ELR (cell line): ENCODE measurements at places on chromosomes 4 and X.
A peak's percentile ranks its signal among the peaks of the same experiment; 100 is the strongest.

DNA sequence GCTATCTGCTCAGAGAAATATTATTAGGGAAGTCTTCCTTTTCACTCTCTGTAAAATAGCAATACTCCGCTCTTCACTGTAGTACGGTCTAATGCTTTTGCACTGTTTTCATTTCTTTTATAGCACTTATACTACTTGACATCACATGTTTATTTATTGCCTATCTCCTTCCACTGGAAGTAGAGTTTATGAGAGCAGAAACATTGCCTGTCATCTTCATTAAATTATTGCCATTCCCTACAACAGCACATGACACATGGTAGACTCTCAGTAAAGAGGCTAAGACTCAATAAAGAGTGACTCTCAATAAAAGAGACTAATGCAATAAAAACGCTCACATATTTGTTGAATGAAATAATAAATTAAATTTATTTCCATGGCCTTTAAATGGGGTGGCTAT, 241.3 kb upstream of the MAGEC2 start:
- DNase-seq, result no peak

DNA sequence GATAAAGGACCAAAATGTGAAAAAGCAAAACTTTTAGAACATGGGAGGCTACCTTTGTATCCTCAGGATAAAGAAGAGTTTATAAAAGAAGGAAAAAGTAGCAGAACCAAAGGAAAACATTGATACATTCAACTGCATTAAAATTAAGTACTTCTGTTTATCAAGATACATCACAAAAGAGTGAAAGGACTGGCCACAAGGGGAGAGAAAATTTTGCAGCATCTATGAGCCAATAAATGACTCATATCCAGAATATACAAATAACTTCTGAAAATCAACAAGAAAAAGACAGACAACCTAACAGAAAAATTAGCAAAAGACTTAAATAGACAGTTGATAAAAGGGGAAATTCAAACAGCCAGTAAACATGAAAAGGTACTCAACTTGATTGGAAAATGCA, 177.1 kb downstream of the RBMX2 start:
- peak; percentile 16 for DNase-seq

- DNase-seq, result no peak
Measured at GRCh38 chr4:8128100-8128856, 30.3 kb downstream of the ABLIM2 start.

GRCh38 chrX:22577181-22577580, 304.5 kb downstream of the CBLL2 start:
- peak; percentile 76 for DNase-seq

DNA sequence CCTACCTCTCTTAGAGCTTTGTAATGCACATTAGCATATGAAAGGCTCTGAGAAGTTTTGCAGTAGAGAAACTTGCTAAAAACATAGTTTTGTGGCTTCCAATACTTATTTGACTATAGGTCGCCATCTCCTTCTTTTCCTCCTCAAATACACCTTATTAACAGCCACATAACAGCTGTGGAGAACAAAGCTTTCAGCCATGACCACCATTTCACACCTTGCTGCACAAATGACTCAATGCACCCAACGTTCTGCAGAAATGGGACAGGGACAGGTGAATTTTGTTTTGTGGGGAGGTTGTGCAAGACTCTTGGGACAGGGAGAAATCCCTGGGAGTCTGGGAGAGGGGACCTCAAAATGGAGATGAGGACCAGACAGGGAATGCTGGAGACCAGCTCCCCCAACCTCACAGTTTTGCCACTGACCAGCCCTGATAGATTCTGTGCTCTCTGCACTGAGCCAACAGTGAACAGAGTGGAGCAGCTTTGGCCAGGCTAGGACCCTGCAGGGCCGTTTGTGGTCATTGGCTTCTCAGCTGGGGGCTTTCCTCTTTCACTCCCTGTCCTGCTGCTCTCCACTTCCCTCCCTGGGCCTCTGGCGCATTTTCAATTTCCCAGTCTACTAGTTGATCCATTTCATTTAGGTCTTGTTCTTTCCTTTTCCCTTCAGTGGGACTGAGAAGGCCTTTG, 16.6 kb downstream of the FRMPD3 start:
- no peak for DNase-seq

GRCh38 chr4:138761638-138762220, 253.9 kb upstream of the NOCT start:
- no peak for DNase-seq

GRCh38 chr4:52645300-52645699, 13.8 kb downstream of the USP46 start:
- no peak for DNase-seq

GRCh38 chr4:170009291-170009690, 16.9 kb downstream of the MFAP3L start:
- no peak for DNase-seq

DNA sequence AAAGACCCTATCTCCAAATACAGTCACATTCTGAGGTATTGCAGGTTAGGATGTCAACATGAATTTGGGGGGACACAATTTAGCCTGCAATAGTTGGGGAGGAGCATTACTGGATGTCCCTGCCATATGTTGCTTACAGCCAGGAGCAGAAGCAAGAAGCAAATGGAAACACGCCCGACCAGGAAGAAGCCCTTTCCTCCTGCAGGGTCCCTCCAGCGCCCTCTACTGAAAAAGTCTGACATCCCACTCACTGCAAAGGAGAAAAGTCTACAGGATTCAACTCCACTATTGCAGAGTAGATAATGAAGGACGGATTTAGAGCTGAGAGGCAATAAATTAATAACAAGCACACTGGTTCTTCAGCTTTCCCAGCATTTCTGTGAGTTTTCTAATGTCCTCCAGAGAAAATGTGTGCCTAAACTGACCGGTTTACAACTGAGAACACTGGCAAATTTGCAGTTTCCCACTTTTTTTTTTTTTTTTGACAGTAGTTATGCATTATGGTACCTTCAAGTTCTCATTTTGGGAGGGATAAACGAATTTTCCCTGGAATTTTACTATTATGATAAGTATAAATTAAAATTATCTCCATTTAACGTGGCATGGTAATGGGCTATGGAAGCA, 31.7 kb downstream of the COQ2 start:
- peak; percentile 73 for DNase-seq

GRCh38 chr4:126081336-126081735, 766.6 kb downstream of the FAT4 start:
- DNase-seq, result no peak

- no peak for DNase-seq
Measured at GRCh38 chr4:53060278-53060677, 198.2 kb downstream of the RASL11B start.

- peak; percentile 20 for DNase-seq
Measured at GRCh38 chr4:87032884-87033533, 98.2 kb downstream of the AFF1 start.

DNA sequence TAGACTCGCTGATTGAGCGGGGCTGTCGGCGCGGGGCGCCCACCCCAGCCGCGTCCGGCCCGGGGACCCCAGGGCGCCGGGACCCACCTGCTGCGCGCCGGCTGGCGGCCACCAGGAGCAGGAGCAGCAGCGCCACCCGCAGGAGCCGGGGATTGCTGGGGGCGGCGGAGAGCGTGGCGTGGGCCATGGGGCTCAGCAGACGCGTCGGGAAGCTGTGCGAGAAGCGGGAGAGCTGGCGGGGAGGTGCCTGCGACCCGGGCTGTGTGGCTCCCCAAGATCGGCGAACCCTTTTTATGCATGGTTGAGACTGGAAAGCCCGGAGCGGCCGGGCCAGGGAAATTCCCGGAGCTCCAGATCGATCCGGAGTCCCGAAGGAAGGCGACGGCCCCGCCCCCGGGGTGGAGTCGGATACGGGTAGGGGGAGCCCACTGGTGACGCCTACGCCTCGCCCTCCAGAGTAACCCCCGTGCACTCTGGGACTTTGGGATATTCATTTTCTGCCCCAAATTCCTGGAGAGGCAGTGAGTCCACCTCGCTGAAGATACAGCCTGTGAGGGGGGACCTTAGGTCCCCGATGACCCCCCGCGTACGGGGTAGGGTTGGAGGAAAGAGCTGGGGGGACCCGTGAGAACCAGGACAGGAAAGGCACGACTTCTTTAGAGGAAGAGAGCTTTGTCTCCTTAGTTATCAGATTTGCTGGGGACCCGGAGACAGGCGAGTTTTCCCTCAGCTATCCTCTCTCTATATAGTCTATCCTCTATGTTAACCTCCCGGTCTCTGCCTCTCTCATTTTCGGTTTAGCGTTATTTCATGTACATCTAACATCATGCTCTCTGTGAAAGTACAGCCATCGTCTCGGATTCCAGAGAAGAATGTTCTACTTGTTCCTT, at the start of gene CXCL3:
CXCL3 (minus strand) TSS at position 265 of the 890 bp plus-strand sequence; CDS start at position 187, 78 bp downstream.
- DNase-seq, result peak; percentile 84

DNA sequence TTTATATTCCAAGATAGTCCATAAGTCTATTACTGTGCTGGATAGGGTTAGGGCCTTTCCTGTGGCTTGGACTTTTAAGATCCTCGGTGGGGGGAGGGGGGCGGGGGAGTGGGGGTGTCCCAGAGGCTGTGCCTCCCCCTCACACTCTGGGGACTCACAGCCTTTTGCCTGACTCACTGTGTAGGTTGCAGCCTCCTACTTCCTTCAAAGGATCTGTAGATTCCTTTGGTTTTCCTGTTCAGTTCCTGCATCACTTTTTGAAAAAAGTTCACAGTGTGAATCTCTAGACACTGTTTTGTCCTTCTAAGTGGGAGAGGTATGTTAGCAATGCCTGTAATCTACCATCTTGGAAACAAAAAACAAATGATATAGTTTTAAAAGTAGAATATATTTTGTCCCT, 999.9 kb downstream of the GLUD2 start:
- no peak for DNase-seq

DNA sequence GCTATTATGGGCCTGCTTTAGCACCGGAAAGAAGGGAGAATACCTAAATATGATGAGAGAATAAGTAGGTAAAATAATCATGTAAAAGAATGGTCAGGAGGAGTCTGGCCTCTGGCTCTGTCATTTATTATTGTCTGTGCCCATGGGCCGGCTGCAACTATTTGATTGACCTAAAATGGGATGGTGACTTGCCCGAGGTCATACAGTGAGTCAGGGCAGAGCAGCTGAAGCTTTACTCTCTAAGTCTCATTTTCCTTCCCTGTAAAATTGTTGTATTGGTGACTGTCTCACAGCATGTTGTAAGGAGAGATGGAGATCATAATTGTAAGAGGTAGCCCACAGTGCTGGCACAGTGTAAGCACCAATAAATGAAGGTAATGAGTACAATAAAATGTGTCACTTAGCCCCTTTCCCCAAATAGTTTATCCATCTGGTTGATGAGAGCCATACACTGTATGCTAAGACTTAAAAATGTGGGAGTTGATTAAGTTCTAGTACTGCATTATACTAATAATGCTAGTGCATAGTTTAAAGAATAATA, 39.6 kb downstream of the RUFY3 start:
- DNase-seq, result peak; percentile 37

- DNase-seq, result no peak
Measured at GRCh38 chrX:5117816-5118215, 1110.9 kb downstream of the NLGN4X start.

- DNase-seq, result peak; percentile 85
Measured at GRCh38 chr4:180695851-180696250, 1547.4 kb upstream of the TENM3 start.

GRCh38 chr4:53075162-53075785, 213.2 kb downstream of the RASL11B start:
- no peak for DNase-seq

DNA sequence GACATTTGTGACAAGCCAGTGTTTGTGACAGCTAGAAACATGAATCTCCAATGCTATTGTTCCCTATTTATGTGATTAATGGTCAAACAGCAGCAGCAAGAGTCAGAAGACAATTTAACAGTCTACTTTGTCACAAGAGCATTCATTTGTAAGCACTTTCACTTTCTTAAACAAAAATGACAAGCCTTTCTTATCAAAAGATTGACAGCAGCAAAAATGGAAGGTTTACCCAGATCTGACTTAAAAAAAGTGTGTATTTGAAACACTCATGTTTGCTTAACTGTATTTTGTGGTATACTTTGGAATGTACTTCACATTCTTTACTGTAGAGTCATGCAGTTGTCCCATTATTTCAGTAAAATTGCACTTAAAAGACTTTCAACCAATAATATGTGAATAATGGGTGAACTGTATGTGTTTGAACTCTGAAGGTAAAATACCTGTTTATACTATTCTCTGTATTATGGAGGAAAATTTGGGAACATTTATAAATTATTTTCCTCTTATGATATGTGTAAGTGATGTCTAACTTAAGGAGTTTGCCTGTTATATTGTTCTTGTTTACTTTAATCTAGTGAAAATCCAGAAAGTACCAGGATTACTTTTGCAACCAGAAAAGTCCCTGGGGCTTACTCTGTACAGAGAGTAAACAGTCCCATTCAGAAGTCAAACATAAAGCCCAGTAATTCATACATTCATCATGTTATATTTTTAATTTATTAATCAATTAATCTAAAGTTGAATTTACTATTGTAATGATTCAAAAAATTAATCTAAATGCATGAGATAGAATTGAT, 314.9 kb upstream of the TRAM1L1 start:
- DNase-seq, result peak; percentile 75

- DNase-seq, result no peak
Measured at GRCh38 chrX:141732031-141732430, 33.5 kb upstream of the SPANXD start.

- DNase-seq, result no peak
Measured at GRCh38 chr4:61493041-61493440, 292.9 kb downstream of the ADGRL3 start.

GRCh38 chrX:119638725-119639471, 32.7 kb upstream of the NKRF start:
- DNase-seq, result no peak

DNA sequence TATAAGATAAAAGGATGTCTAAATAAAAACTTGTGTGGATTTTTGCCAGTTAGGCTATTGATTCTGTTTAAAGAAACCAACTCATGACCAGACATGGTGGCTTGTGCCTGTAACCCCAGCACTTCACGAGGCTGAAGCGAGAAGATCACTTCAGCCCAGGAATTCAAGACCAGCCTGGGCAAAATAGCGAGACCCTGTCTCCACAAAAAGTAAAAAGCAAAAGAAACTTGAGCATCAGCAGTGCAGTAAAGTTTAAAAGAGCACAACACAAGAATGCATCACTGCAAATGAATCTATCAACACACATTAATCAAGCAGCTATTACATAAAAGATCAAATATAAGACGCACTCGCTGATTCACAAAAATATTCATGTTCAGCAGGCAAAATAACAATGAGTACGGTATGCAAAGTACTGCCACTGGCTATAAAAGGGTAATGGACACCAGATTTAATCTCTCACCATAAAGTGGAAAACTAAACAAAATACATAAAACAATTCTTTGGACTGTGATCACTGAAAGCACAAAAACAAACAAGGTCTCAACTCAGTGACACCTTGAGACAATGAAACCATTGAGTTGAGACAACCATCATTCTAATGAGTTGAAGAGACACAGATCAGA, 41.3 kb downstream of the LRBA start:
- no peak for DNase-seq

- DNase-seq, result no peak
Measured at GRCh38 chr4:40462326-40462725, 127.2 kb downstream of the CHRNA9 start.

DNA sequence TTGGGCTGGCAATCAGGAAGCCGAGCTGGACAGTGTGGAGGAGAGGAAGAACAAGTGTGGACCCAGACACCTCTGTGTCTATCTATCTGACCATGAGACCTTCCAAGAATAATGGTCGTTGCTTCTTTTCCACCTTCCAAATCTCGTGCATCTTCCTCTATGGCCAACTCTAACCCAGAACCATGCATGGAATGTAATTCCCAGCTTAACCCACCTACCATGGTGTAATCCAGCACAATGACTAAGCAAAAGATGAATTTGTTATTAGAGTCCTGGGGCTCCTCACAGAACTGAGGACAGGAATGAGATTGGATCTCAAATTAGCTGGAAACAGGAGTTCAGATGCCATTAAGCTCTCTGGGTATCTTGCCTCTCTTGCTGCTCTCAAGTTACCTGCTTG, 17.4 kb upstream of the TMEM184C start:
- DNase-seq, result peak; percentile 57
